Lower lobe of right lung (tissue), 2 donors: ENCODE measurements at places on chromosomes 4 and X.

GRCh38 chrX:148536961-148537360 is 36.5 kb downstream of the AFF2 start:
- DNase-seq = no peak

- no peak for DNase-seq
These were observed 1900.8 kb upstream of the PCDH10 start for GRCh38 chr4:131248314-131248713.

DNA sequence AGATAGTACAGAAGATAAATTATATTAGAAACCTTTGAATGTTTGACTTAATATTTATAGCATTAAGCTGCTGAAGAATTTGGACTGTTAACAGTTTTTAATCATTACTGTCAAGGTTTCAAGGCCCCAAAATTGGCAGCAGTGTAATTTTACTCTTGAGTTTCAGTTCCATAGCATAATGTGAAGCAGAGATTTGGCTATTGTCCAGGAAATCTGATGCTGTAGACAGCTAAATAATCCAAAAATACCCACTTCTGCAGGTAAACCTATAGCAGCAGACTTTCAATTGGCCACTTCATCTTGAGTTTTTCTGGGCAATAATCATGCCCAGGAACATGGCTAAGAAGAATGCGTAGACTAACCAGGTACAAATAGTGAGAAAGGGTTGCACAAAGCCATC is 85.0 kb downstream of the RCHY1 start:
- no peak for DNase-seq

- DNase-seq = no peak
These were observed 248.1 kb downstream of the EVC2 start for GRCh38 chr4:5460106-5460801.

GRCh38 chrX:110180928-110181310 is 137.0 kb downstream of the AMMECR1 start:
- DNase-seq = no peak

DNA sequence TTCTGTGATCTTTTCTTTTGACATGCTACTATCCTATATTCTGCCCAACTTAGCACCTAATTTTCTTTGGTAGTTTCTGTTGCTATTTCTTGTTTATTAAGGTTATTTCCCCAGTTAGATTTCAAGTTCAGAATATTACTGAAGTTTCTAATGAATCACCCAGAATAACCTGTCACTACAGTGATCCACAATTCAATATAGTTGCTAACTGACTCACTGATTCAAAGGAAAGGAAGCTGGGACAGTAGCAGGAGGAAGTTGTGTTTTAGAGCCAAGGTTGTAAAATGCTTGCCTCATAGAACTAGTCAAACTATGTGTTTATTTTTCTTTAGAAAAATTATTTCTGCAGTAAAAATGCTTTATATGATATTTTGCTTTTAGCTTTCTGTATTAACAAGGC is 37.4 kb downstream of the PAK3 start:
- DNase-seq = no peak

GRCh38 chr4:113383111-113383785 is 333.8 kb downstream of the ANK2 start:
- DNase-seq = no peak

DNA sequence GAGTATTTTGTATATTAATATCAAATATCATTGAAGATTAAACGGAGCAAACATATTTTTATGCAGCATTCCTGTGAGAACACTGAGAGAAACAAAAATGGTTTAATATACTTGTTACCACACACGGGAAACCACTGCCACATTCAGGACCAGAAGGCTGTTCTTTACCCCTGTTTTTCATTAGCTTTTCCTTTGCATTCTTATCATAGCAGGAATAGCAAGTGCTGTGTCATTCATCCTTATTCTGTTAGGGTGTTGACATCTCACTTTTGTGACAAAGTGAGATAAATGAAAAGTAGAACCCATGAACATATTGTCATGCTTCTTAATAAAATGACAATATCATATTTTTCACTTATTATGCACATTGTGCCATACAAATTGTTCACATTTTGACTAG is 212.4 kb upstream of the NDST4 start:
- no peak for DNase-seq

DNA sequence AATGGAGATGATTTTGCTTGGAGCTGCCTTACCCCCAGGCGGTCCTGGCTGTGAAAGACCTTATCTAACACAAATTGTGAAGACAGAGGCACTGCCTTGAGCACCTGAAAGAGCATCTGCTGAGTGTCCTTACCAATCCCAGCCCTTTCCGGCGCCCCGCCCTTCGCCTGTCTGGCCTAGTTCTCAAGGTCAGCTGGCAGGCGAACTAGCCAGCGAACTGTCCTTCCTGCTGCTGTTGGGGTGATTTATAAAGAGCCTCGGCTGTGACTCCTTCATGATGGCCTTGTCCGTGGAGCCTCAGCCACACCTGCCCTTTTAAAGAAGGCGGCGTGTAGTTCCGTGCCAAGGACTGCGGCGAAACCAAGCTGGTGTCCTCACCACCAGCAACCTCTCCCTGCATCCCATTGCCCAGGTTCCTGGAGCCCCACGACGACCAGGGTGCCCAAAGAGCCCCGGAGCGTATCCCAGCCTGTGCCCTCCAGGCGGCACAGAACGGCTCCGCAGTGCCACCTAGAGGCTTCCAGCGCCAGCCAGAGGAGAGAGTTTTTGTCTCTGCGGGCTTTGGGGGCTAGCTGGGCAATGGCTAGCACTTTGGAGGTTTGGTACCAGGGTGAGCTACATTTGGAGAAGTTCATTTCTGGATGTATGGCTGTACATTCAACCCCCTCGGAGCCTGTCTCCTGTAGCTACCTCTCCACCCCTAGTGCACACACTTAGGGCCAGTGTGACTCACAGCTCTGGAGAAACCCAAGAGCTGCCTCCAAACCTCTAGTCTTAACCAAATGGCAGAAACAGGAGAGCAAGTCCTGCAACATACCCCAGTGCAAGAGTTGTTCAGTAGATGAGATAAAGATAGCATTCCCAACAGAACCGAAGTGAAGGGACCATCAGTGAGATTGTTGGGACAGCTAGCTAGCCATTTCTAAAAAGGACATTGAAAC is 36.8 kb upstream of the VMA21 start:
- DNase-seq = peak; percentile 44

DNA sequence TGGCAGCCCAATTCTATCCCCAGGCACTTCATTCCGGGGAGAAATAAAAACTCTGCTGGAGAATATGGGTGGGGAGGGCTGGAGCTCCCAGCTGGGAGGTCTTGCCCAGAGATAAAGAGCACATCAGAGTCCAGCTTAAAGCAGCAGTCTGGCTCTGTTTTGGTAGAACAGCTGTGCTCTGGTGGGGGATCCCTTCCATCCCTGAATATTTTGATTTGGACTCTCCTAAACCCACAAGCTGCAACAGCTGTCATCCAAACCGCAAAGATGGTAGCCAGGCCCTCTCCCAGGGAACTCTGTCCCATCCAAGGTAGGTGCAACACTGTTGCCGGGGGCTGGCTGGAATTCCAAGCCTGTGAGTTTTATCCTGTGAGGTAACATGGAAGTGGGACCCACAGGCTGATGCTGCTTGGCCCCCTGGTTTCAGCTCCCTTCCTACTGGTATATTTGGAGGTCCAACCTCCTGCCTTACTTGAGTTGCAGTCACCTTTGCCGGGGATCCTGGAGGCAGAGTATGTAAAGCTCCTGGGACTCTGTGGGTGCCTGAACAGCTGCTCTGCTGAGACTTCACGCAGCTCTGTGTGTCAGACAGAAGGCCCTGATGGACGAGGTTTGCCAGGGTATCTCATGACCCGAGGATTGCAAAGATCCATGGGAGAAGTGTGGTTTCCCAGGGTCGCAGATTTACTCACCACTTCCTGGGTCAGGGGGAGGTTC is 203.5 kb upstream of the ITM2A start:
- no peak for DNase-seq

DNA sequence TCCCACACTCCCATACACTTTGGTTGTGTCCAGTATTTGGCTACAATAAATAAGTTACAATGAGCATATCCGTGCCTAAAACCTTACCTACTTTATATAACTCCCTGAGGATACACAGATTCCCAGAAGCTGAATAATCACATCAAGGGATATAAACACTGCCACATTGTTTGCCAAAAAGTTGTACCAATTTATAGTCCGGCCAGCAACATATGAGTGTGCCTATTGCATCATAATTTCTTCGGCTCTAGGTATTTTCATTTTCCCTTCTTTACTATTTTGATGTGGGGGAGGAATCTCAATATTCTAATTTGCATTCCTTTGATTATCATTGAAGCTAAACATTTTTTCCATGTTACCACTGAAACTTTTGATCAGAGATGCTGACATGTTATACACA is 146.4 kb downstream of the PCDH19 start:
- DNase-seq = no peak

DNA sequence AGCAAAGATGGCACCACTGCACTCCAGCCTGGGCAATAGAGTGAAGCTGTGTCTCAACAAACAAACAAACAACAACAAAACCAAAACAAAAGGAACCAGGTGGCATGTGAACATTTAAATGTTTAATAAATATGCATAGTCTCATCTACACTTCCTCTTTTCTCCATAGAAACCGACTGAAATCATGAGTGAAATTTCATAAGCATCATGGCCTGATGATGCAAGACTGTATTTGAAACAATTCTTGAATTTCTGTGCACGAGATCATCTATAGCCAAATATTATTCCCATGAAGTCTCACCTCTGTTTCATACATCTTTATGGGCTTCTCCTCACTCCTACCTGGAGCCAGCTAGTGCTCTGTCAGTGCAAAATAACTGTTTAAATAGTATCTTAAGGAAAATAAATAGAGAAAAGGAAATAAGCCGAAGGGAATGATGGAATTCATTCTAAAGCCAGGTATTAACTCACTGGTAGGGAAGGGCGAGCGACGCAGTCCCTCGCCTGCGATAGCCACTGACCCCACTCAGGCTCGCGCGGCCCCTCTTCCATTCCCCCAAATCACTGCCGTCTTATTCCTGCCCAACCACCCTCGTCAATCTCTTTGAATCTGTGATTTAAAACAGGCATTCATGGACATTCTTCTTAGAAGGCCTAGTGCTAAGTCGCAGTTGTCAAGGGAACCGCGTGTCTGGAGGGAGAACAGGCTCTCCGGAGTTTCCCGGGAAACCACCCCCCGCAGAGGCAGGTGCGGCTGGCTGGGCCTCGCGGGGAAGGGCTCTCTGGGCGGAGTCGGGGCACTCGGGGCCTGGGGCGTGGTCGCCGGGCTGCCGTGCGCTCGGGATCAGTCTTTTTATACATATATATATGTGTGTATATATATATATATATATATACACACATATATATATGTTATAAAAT is 52.4 kb upstream of the TRIM2 start:
- peak; percentile 87 for DNase-seq

GRCh38 chr4:7803992-7804755 is 135.5 kb downstream of the AFAP1 start:
- DNase-seq = peak; percentile 88
